ENCODE measurements at places on chromosomes 16 and 17. TPM values are rescaled to one million over a fixed set of nuclear protein-coding genes. Genes with fewer than 3 reads are reported as not detected.

FMNL1 gene
- total RNA-seq = 4.0 TPM

KRT28 gene
- not detected for total RNA-seq

TEX14 gene
- 0.26 TPM for total RNA-seq

TBC1D3C gene
- not detected for total RNA-seq

HLF gene
- 4.9 TPM for total RNA-seq

KRT37 gene
- not detected for total RNA-seq

CCL16 gene
- not detected for total RNA-seq

GRCh38 chr16:52051414-52052172 is 495.4 kb downstream of the TOX3 start:
- H3K27me3 ChIP-seq = no peaks in the 10 kb centered on the region
- no peak for DNase-seq
- H3K27ac ChIP-seq = no peak overlapping the region
- H3K4me3 ChIP-seq = no peak overlapping the region
- H3K4me1 ChIP-seq = no peaks in the 10 kb centered on the region

DNA sequence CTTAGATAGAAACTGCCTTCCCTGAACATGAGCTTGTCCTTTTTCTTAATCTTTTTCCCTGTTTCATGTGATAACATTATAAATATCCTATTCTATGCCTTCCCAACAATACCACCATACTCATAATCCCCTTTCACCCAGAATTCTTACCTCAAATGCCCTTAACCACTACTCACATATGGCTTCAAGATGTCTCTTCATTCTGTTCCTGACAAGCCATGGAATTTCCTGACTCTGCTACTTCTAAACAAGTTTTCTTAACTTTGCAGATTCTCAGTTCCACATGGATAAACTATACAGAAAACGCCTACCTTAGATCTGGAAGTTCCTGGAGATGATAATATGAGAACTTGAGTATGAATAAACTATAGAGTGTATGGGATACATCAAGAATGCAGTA is 1217.8 kb downstream of the CDH8 start:
- no peak overlapping the region for H3K4me3 ChIP-seq
- DNase-seq = no peak
- H3K27me3 ChIP-seq = no peaks in the 10 kb centered on the region
- H3K4me1 ChIP-seq = no peaks in the 10 kb centered on the region
- H3K27ac ChIP-seq = no peak overlapping the region

DNA sequence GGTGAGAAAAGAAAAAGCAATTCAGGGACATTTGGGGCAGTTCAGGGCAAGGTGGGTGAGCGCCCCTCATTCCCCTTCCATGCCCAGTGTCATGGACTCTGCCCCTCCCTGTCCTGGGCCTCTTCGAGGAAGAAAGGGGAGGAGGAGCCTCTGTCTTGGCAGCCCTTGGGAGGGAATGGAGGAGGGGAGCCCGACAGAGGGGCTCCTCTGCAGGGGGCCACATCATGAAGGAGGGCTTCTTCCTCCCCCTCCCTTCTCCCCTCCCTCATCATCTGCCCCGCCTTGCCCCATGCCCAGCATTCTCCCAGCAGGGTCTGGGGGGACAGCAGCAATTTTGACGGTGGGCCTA is 33.2 kb upstream of the TAC4 start:
- no peak overlapping the region for H3K4me3 ChIP-seq
- no peak overlapping the region for H3K27ac ChIP-seq
- H3K4me1 ChIP-seq = peaks cover 12% of the 10 kb centered on the region
- no peaks in the 10 kb centered on the region for H3K27me3 ChIP-seq

GRCh38 chr16:2464333-2464732 is 4.4 kb downstream of the TEDC2 start:
- H3K36me3 ChIP-seq = no peaks in the 10 kb centered on the region
- H3K27me3 ChIP-seq = no peaks in the 10 kb centered on the region
- no peak for DNase-seq
- H3K27ac ChIP-seq = no peak overlapping the region
- H3K4me3 ChIP-seq = no peak overlapping the region

- no peak overlapping the region for H3K4me3 ChIP-seq
- no peaks in the 10 kb centered on the region for H3K27me3 ChIP-seq
- no peak overlapping the region for H3K27ac ChIP-seq
- no peak for DNase-seq
- H3K4me1 ChIP-seq = no peaks in the 10 kb centered on the region
- no peaks in the 10 kb centered on the region for H3K36me3 ChIP-seq
These were observed 25.7 kb downstream of the ARHGAP23 start for GRCh38 chr17:38453951-38454421.

- H3K27me3 ChIP-seq = no peaks in the 10 kb centered on the region
- no peak overlapping the region for H3K4me3 ChIP-seq
- H3K36me3 ChIP-seq = no peaks in the 10 kb centered on the region
- H3K27ac ChIP-seq = no peak overlapping the region
- H3K4me1 ChIP-seq = peaks cover 22% of the 10 kb centered on the region
These were observed 3.3 kb downstream of the DECR2 start for GRCh38 chr16:404971-405486.

- H3K4me3 ChIP-seq = no peak overlapping the region
- no peak overlapping the region for H3K27ac ChIP-seq
- H3K4me1 ChIP-seq = no peaks in the 10 kb centered on the region
- no peaks in the 10 kb centered on the region for H3K36me3 ChIP-seq
These were observed 106.4 kb upstream of the TOB1 start for GRCh38 chr17:50972577-50972976.

DNA sequence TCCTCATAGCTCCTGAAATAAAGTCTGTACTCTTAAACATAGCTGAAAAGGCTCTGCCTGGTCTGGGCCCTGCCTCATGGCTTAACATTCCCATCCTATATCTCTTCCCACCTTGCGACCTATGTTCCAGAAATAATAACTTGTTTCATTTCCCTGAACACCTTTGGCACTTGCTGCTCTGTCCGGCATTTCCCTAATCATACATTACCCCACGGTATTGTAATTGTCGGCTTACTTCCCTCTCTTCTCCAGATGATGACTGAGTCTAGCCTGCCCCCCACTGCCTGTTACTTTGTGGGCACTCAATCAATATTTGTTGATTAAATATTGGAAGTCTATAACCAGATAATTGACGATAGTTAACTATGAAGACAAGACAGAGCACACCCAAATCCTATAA is 23.3 kb upstream of the SUPT4H1 start:
- no peaks in the 10 kb centered on the region for H3K36me3 ChIP-seq
- H3K27me3 ChIP-seq = no peaks in the 10 kb centered on the region
- peaks cover 24% of the 10 kb centered on the region for H3K4me1 ChIP-seq
- DNase-seq = no peak
- no peak overlapping the region for H3K4me3 ChIP-seq
- no peak overlapping the region for H3K27ac ChIP-seq

GRCh38 chr16:54228325-54228724 is 58.3 kb downstream of the IRX3 start:
- no peaks in the 10 kb centered on the region for H3K27me3 ChIP-seq
- no peak overlapping the region for H3K4me3 ChIP-seq
- H3K27ac ChIP-seq = no peak overlapping the region
- H3K4me1 ChIP-seq = no peaks in the 10 kb centered on the region
- no peaks in the 10 kb centered on the region for H3K36me3 ChIP-seq

DNA sequence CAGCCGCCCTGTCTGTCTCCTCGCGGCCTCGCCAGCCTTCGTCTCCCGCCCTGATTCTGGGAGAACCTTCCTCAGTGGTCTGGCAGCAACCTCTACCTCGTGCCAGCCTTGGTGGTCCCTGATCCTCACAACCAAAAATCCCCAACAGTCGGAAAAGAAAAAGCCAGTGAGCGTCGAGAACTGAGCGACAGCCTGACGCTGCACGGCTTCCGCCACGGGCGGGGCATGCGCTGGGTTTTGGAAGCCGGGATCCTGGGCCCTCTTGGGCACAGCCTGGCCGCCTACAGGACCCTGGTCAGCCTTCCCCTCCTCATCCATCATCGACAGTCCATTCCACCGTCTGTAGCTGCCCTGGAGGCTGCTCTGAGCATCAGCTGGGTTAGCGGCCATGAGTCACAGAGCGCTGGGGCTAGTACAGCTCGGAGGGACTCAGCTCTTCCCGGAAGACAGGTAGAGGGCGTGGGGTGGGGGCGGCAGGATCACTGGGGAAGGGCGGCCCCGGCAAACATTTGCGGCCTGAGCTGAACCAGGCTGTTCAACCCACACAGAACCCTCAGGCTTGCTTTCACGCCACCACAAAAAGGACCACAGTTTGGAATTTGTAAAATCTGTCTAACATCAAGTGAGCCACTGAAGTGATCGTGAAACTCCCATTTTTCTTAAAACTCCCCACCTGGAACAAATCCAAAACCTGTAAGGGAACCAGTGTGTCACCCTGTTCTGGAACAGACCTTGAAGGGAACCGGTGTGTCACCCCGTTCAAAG is 55.4 kb upstream of the DOC2B start:
- no peaks in the 10 kb centered on the region for H3K27me3 ChIP-seq
- H3K27ac ChIP-seq = no peak overlapping the region
- DNase-seq = peak; percentile 6
- peaks cover 1% of the 10 kb centered on the region for H3K36me3 ChIP-seq
- no peaks in the 10 kb centered on the region for H3K4me1 ChIP-seq

DNA sequence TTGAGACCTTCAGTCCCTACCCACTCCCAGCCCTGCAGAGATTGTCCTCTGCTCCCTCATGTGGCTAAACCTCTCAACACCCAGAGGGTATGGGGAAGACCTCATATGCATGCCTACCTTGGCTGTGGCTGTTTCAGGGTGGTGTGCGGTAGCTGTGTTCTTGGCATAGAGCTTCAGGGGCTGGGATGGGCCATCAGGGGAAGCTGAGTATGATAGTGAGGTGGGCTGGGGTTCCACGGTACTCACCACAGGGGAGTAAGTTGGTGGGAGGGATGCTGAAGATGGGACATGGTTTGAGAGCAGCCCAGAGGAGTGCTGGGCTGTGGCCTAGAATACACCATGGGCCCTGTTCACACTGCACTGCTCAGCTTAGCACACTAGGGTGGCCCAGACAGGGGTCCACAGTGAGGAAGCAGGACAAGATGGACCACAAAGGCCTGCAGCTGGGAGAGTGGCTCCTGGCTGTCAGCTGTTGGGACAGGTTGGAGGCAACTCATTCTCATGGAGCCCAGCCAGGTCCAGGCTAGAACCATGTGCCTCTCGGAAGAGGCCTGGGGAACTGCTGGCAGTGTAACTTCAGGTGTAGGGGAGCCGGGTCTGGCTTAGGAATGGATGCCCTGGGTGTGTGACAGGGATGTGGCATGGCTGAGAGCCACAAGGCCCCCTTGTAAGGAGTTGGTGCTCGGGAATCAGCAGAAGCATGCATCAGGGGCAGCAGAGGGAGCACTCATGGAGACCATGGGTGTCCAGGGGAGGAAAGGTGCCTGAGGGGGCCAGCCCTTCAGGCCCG is 3.1 kb downstream of the MFAP4 start:
- no peaks in the 10 kb centered on the region for H3K36me3 ChIP-seq
- H3K4me1 ChIP-seq = peaks cover 9% of the 10 kb centered on the region
- H3K27ac ChIP-seq = no peak overlapping the region
- no peaks in the 10 kb centered on the region for H3K27me3 ChIP-seq
- H3K4me3 ChIP-seq = no peak overlapping the region
- DNase-seq = peak; percentile 15

DNA sequence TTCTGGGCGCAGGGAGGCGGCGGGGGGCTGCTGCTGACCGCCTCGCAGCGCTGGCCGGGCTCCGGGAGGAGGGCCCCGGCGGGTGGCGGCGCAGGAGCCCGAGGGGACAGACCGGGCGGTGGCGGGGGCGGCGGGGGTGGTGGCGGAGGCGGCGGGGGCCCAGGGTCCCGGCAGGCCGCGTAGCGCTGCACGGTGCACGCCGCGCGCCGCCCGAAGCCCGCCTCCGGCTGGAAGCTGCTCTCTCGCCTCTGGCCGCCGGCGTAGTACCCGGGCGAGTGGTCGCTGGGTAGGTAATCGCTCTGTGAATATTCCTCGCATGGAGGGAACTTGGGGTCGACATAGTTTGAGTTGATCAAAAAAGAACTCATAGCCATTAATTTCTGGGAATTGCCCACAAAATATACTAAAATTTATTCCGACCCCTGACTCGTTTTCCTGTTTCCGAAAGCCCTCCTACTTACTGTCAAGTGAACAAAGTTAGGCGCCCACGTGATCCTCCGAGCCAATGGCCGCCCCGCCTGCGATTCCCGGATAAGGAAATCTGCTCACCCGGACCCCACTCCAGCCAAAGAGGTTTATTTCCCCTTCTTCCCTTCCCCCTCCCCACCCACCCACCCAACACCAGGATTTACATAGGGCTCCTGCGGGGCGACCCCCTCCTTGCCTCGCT is at the start of gene HOXB4:
Gene HOXB4 (minus strand): TSS at position 405 of the 670 bp plus-strand sequence. CDS start 31 bp downstream, at position 374.
- peak within 1 kb of the TSS; percentile 55 for H3K27ac ChIP-seq
- no peak for DNase-seq
- H3K36me3 ChIP-seq = no peaks in the 10 kb centered on the region
- peaks cover 17% of the 10 kb centered on the region for H3K4me1 ChIP-seq
- H3K4me3 ChIP-seq = no peak within 1 kb of the TSS

- peak; percentile 84 for DNase-seq
- H3K27me3 ChIP-seq = no peaks in the 10 kb centered on the region
- H3K4me3 ChIP-seq = no peak overlapping the region
These were observed 63.1 kb downstream of the MYO18A start for GRCh38 chr17:29116804-29117753.

- H3K4me3 ChIP-seq = no peak overlapping the region
- H3K27ac ChIP-seq = no peak overlapping the region
- no peaks in the 10 kb centered on the region for H3K36me3 ChIP-seq
- peaks cover 6% of the 10 kb centered on the region for H3K4me1 ChIP-seq
- no peak for DNase-seq
- no peaks in the 10 kb centered on the region for H3K27me3 ChIP-seq
These were observed 4.8 kb upstream of the PIRT start for GRCh38 chr17:10842658-10843057.

GRCh38 chr17:9203771-9204425 is 182.6 kb downstream of the NTN1 start:
- no peak overlapping the region for H3K4me3 ChIP-seq
- H3K4me1 ChIP-seq = no peaks in the 10 kb centered on the region
- H3K27me3 ChIP-seq = peaks cover 6% of the 10 kb centered on the region

DNA sequence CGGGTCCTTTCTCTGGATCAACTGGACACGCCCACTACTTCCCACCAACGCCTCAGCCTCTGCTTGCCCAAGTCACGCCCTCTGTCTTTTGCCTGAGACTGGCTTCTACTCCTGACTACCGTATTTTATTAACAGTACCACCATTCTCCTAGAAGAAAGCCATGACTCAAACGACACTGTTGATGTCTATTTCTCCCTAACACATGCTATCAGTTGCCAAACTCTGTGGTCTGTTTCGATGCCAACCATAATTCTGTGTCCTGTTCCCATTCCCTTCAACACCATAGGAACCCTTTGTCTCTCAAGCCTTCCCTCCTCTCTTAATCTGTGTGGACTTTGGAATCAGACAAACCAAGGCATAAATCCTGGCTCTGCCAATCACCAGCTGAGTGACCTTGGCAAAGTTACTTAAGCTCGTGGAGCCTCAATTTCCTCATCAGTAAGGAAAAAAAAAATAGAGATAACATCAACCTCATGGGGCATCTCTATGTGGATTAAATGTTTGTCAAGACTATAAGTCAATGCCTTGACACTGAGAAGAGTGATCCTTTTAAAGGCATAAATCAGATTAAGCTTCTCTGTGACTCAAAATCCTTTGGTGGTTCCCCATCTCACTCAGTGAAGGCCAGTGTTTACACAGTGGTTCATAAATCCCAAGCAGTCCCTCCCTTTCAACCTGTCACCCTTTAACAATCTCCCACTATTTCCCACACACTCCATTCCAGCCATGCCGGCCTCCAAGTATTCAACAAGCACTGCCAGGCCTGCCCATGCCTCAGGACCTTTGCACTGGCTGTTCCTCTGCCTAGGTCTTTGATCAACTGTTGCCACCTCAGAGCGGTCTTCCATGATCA is 45.6 kb downstream of the ERN1 start:
- H3K36me3 ChIP-seq = no peaks in the 10 kb centered on the region
- DNase-seq = peak; percentile 81
- no peaks in the 10 kb centered on the region for H3K27me3 ChIP-seq
- peaks cover 75% of the 10 kb centered on the region for H3K4me1 ChIP-seq
- peak overlapping the region; percentile 78 for H3K27ac ChIP-seq
- H3K4me3 ChIP-seq = no peak overlapping the region

GRCh38 chr17:64635647-64636305 is 26.3 kb downstream of the SMURF2 start:
- no peaks in the 10 kb centered on the region for H3K36me3 ChIP-seq
- peaks cover 15% of the 10 kb centered on the region for H3K4me1 ChIP-seq
- no peak overlapping the region for H3K4me3 ChIP-seq
- no peak overlapping the region for H3K27ac ChIP-seq
